Renal cortical epithelial cell (primary cell): ENCODE measurements at places on chromosomes 7 and 10.
A peak's percentile ranks its signal among the peaks of the same experiment; 100 is the strongest.

DNA sequence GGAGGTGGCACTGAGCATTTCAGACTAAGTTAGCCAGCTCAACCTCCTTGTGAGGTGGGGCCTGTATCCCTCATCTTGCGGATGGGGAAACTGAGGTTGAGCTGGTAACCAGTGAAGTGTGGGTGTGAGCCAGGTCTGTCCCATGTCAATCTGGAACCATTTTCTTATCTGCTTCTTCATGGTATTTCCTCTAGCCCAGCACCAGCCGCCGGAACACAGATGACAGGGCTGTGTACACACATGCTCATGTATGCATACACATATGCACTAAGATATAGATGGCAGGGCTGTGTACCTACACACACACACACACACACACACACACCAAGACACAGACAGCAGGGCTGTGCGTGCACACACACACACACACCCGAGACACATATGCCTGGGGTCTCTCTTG lies 18.5 kb downstream of the RAMP3 start:
- no peak for DNase-seq

- peak; percentile 88 for DNase-seq
These were observed 128.5 kb upstream of the COL1A2 start for GRCh38 chr7:94266238-94266644.

DNA sequence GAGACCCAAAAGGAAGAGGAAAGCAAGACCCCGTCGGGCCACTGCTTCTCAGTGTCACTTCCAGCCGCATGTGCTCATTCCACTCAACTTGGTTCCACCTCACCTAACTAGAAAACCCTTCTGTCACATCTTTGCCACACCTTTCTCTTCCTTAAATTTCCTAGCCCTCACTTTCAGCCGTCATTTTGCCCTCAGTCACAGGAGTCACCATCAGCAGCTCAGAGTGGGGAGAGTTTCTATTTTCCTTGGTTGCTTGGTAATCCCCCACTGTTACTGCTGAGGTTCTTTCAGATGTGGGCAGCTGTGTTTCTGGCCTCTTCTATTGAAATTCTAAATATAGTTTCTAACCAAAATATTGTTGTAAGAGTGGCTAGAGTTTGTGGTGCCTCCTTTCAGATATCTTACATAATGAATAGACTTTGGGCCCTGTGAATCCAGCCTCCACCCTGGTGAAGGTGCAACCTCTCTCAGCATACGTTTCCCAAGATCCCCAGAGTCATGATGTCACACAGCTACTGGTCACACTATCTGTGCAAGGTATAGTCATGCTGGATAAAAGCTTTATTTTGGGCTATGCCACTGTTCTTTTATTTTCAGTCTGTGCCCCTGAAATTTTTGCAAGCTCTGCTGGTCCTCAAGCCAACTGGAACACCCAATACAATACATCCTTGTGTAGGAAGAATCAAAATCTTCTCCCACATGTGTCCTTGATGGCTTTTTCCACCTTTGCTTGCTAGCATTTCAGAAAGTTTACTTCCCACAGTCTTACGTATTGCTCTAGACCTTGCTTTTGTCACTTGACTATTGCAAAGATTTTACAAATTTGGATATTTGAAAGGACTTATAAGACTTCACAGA lies 9.2 kb downstream of the AGBL3 start:
- DNase-seq, result no peak

DNA sequence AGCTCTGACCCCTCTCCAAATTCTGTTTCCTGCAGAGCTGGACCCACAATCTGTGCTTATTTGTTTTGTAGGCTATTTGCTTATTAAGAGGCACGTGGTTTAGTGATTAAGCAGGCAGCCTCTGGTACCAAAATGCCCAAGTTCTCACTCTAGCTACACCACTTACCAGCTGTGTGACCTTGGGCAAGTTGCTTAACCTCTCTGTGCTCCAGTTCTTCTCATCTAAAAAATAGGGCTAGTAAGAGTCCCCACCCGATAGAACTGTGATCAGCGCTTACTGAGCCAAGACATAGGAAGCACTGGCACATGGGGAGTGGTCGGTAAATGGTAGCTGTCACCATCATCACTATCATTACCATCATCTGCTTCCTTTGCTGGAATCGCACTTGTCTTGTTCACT lies 20.8 kb downstream of the C10orf105 start:
- no peak for DNase-seq

GRCh38 chr7:125136755-125137532 lies 207.3 kb upstream of the POT1 start:
- DNase-seq, result peak; percentile 47

DNA sequence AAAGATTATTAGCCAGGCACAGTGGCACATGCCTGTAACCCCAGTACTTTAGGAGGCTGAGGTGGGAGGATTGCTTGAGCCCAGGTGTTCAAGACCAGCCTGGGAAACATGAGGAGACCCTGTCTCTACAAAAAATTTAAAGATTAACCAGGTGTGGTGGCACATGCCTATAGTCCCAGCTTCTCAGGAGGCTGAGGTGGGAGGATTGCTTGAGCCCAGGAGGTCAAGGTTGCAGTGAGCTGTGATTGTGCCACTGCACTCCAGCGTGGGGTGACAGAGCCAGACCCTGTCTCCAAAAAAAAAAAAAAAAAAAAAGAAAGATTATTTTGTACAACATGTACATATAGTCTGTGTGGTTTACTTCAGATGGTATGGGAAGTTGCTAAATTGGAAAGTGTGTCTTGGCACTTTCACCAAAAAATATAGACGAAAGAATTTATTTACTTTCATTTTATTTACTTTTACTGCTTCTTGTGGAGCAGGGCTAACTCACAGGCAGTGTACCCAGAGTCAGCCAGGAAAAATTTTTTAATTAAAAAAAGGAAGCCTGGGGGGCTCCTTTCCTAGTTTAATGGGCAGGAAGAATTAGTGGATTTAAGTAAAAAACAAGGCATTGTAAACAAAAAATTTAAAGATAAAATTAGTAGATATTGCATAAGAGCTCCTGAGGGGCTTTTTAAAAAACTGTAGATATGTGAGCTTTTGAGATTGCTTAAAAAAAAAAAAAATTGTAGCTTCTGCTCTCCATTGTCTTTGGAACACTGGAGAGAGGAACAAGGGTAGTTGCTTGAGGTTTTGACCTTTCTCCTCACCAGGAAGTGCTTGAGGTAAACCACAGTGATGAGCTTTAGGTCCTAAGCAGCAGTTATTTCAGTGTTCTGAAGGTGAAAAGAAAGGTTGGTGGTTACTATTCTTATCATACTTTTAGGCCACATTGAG lies 44.6 kb upstream of the VDAC2 start:
- DNase-seq, result peak; percentile 76
